Left renal pelvis (tissue), 4 donors: ENCODE measurements at places on chromosomes 3 and 15. TPM values are rescaled to one million over a fixed set of nuclear protein-coding genes. Genes with fewer than 3 reads are reported as not detected.

Gene RBP2
- 0.58 TPM for polyA plus RNA-seq

Gene GOLGA8T
- 0.45 TPM for polyA plus RNA-seq

Gene TICRR
- polyA plus RNA-seq = 7.2 TPM

Gene GOLGA8Q
- polyA plus RNA-seq = 0.89 TPM

Gene MME
- 417 TPM for polyA plus RNA-seq

Gene OXTR
- 0.90 TPM for polyA plus RNA-seq

- no peak for DNase-seq
These were observed 274.9 kb upstream of the DCBLD2 start for GRCh38 chr3:99176169-99176964.

- no peak for DNase-seq
These were observed 30.4 kb upstream of the RARRES1 start for GRCh38 chr3:158762701-158763100.

DNA sequence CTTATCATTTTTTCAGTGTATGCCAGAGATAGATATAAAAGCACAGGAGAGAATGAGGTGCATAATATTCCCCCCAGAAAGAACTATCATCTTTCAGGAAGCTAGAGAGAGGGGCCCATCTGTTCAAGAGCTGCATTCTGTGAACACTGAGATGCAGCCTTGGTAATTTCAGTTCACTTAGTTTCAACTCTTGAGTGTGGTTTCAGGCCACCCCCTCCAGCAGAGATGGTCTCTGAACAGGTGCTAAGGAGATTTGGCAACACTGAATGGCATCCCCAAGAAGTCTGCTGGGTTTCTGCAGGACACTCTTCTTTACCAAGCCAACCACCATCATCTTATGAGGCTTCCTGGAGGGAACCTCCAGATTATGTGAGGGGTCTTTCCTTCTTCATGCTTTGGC is 30.4 kb upstream of the LIMD1 start:
- no peak for DNase-seq

GRCh38 chr3:194212161-194212844 is 76.4 kb downstream of the HES1 start:
- DNase-seq = no peak

DNA sequence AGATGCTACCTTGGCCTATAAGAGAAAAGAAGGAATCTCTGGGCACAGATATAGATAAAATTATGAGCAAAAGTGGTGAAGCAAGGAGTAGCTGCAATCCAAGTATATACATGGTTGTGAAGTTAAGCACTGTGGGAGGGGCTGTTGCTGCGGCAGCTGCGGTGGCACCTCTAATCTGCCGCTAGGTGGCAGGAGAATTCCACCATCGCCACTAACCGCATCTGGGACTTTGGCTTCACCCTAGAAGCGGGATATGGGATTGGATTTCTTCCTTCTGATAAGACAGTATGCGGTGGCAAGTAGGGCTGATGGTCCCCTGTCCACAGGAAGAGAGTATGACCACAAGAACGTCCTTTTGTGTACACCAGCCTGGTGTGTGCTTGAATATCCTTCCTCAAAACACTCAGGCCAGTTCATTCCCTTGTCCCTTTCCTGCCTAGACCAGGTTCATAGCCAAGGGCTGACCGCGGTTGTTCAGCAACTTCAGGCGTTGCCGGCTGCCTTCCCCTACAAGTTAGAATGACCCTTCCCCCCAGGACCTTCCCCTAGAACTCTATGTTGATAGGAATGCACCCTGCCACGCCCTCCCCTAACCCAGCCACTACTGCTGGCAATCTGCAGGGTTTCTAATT is 5.1 kb downstream of the MAGEL2 start:
- DNase-seq = peak; percentile 31

DNA sequence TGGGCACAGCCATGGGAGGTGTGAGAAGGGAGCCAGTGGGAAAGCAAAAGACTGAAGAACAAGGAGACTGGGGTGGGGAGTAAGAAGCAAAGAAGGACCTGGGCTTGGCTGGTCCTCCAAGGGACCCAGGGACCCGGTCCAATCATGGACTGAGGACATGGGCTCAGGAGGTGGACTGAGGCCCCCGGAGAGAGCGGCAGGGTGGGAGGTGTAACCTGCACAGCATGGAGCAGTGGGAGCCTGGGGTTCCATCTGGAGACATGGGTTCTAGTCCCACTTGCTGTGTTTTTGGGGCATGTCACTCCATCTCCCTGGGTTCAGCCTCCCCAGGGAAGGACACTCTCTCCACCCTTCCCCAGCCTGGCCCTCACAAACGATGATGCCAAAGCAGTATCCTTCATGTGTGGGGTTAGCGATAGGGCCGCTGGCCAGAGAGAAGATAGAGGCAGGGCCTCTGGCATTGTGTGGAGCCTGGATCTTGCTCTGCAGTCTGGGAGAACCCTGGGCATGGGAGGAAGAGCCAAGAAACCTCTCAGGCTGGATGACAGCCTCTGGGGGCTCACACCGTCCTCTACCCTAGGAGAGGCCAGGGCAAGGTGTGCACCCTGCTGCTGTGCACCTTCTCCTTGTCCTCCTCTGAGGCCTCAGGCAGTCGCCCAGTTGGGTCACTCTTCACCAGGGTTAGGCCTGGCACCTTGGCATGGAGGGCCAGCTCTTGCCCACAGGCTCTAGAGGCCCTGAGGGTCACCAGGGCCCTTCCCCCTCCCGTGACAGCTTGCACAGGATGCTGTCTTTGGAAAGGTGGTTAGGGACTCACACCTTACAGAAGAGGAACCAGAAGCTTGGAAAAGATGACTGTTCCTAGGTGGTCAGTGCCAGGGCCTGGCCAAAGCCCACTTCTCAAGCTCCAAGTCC is 26.0 kb downstream of the FBXW12 start:
- no peak for DNase-seq
